Renal pelvis (tissue), 12 donors: ENCODE measurements at places on chromosomes 5 and 9.

DNA sequence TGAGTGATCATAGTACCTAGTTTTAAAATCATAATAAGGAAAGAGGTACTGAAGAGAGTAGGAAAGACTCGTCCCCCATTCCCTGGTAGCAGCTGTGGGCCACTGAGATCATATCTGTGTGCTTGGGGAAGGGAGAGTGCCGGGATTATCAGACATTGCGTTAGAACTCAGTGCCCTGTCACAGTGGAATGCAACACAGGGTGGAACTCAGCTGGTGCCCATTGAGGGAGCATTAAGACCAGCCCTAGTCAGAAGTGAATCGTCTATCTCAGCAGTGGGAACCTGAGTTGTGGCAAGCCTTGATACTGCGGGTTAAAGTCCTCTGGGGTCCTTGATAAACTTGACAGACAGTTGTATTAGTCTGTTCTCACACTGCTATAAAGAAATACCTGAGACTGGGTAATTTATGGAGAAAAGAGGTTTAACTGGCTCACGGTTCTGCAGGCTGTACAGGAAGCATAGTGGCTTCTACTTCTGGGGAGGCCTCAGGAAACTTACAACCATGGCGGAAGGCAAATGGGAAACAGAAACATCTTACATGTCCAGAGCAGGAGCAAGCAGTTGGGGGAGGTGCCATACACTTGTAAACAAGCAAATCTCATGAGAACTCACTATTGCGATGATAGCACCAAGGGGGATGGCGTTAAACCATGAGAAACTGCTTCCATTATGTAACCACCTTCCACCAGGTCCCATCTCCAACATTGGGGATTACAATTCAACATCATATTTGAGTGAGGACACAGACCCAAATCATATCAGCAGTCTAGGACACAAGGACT is 33.1 kb downstream of the NDUFAF2 start:
- DNase-seq, result no peak

DNA sequence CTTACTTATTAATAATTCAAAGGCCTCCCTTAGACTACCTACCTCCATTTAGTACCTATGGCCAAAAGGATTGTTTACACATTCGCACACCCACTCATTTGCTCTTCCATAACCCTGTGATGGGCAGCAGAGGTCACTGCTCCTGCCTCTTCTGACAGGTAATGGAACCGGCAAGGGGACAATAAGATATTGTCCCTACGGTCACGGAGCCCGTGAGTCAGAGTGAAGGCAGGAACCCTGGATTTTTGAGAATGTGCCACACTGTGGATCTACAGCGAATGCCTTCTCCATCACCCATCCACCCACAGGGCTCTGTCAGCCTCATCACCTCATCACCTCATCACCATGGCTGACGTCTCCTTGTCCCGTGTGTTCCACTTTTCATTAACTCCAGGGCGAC is 132.3 kb downstream of the MYO10 start:
- DNase-seq, result no peak

DNA sequence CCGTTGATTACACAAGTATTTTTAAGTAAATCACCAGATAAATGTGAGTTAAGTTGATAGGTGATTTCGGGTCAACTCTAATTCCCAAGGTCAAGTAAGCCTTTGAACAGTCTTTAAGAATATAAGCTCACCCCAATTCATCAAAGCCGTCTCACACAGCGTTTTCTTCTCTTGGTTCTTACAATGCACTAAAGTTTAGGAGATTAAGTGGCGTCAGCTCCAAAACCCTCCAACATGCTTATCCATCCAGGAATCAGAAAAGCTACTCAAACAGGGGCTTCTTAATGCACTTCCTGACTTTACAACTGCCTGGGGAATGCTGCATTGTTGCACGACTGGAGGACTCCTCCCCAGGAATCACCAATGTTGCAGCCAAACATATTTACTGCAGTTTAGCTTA is 206.2 kb upstream of the EFNA5 start:
- no peak for DNase-seq

DNA sequence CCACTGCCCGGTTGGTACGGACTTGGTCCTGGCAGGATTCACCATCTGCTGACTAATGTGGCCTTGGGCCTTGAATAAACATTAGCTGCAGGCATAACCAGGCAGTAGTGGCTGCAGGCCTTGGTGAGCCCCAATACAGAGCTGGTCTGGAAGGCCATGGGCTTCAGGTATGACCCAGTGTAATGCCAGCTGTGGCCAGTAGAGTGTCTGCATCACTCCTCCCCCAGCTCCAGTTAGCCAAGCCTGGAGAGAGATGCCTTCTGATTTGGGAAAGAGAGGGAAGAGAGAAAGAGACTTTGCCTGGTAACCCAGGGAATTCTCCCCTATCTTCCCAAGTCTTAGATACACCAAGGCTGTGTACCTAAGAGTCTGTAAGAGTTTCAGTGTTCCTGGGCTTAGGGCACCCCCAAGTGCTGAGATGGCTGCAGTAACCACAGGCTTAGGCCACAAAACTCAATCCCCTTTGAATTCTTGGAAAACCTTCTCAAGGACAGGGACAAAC is 5.6 kb upstream of the C5 start:
- no peak for DNase-seq

- no peak for DNase-seq
Measured at GRCh38 chr9:20929276-20929675, 102.2 kb downstream of the HACD4 start.
